T-helper 2 cell treated with Interferon-gamma antibody and Interleukin-4, amounts not matched to agents 5 μg/mL and 100 μg/mL, for 36 hours (primary cell): ENCODE measurements at places on chromosomes 6 and 20.

DNA sequence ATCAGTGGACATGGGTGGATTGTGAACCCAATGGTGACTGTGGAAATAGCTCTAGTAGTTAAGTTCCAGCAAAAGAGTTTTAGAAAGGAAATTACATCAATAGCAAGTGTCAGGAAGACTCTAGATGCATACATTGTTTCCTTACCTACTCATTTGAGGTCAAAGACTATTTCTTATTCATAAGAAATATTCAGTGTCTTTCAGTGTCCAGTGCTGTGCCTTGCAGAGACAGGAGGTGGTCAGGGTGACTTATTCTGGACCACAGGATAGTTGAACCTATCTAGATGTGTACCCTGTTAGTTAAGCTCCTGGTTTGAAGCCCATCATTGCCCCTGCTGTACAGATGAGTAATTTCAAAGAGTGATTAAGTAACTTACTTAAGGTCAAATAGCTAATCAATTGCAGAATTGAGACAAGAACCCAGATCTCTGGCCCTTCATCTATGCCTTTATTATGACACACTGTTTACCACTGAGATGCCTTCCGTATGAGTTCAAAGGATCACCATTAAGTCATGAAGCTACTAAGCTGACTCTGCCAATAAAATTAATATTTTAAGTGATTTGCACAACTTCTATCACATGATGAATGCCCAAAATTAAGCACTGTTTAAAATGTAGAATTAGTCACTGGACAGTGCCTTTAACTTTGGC lies 136.1 kb downstream of the PDSS2 start:
- H3K4me3 ChIP-seq: no peak overlapping the region
- H3K36me3 ChIP-seq: peaks cover 1% of the 10 kb centered on the region
- H3K4me1 ChIP-seq: peaks cover 4% of the 10 kb centered on the region
- H3K27ac ChIP-seq: no peak overlapping the region

DNA sequence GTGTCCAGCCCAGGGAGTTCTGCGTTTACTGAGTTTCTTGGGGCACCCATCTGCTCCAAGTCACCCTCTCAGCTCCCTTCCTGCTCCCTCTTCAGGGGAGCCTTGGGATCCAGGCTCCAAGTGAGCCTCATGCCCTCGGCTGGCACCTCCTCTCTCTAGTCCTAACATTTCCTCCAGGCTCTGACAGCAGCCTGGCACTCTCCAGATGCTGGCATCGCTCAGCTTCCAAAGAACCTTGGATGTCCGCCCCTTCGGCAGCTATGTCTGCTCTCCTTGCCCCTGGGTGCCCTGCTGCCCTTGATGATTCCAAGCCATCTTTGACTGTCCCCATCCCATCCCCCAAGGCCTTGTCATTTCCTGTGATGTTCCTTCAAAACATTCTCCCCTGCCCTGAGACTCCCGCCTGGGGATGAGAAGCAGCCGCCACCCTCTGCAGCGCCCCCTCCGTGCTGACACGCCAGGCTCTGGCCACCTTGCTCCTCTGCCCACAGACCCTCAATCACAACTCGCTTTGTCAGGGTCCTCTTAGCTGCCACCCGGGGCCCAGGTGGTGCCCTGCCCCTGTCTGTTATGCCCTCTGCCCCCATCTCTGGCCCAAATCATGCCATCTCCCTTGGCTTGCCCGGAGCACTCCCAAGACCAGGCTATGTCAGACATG lies 6.6 kb upstream of the GFRA4 start:
- H3K27ac ChIP-seq: no peak overlapping the region
- DNase-seq: no peak
- H3K4me3 ChIP-seq: no peak overlapping the region
- peaks cover 22% of the 10 kb centered on the region for H3K4me1 ChIP-seq
- no peaks in the 10 kb centered on the region for H3K36me3 ChIP-seq

GRCh38 chr6:56869346-56869745 lies 85.6 kb upstream of the BEND6 start:
- H3K27ac ChIP-seq: no peak overlapping the region
- no peaks in the 10 kb centered on the region for H3K4me1 ChIP-seq
- H3K27me3 ChIP-seq: peaks cover 6% of the 10 kb centered on the region
- no peak for DNase-seq

DNA sequence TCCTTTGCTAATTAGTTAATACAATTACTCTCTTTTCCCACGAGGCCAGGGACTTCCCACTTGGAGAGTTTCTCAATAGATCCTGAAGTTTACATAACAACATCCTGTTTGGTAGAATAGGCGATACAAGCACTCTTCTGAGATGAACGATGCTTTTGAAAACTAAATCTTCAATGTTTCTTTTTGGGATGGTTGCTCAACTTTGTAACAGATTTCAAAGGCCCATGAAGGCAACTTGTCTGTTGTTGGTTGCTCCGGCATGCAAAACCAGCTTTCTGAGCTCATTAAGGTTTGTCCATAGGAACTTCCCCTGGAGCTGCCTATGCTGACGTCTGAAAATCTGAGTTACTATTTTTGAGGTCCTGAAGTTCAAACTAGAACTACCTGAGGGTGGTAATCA lies 25.9 kb upstream of the ROS1 start:
- H3K4me1 ChIP-seq: no peaks in the 10 kb centered on the region
- DNase-seq: no peak
- H3K4me3 ChIP-seq: no peak overlapping the region
- no peaks in the 10 kb centered on the region for H3K36me3 ChIP-seq
- H3K27me3 ChIP-seq: peaks cover 54% of the 10 kb centered on the region
- no peak overlapping the region for H3K27ac ChIP-seq

DNA sequence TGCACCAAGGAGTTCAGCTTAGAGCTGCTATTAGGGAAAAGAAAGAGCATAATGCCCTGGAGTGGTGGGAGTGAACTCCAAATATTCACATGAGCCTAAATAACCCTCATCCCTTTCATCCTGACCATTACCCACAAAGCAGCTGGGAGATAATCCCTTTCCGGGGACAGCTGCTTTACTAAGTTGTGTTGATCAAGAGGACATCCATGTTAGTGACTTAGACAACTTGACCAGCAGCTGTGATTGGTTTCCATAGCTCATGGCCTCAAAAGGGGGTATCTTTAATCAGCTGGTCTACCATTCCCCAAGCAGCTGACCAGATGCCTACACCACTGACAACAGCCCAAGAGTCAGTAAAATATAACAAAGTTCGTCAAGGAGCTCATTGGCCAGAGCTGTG lies 75.8 kb upstream of the LY86 start:
- H3K27me3 ChIP-seq: peaks cover 74% of the 10 kb centered on the region
- H3K4me3 ChIP-seq: no peak overlapping the region
- H3K4me1 ChIP-seq: peaks cover 12% of the 10 kb centered on the region
- H3K27ac ChIP-seq: no peak overlapping the region

DNA sequence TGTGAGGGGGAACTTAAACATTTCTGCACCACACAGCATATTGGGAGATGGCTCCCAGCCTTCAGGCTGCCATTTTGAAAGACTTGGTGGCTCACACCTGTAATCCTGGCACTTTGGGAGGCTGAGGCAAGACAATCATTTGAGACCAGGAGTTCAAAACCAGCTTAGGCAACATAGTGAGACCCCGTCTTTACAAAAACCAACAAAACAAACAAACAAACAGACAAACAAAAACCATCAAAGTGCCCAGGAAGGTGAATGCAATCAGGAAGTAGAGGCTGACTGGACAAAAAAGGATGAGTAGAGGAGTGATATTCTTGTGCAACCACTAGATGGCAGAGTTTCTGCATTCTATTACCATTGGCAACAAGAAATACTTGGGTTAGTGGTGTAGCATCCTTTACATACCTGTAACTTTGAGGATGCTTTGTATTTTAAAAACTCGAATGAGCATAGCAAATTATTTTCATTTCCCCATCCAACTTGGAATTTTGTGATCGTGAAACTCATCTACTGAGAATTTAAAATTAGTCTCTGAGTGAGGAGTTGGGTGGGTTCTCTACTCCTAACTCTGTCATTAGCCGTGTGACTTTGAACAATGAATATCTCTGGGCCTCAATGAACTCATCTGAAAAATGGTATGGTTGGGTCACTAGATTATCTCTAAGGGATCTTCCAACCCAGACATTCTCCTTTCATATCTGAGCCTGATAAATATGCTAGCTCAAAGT lies 84.4 kb downstream of the CRYBG1 start:
- peaks cover 27% of the 10 kb centered on the region for H3K27me3 ChIP-seq
- DNase-seq: peak; percentile 10
- H3K36me3 ChIP-seq: no peaks in the 10 kb centered on the region

- H3K36me3 ChIP-seq: no peaks in the 10 kb centered on the region
- H3K27me3 ChIP-seq: peaks cover 20% of the 10 kb centered on the region
- H3K4me3 ChIP-seq: no peak overlapping the region
- no peak for DNase-seq
- H3K4me1 ChIP-seq: peaks cover 5% of the 10 kb centered on the region
Observed at GRCh38 chr6:699319-699718, 6.4 kb upstream of the EXOC2 start.

DNA sequence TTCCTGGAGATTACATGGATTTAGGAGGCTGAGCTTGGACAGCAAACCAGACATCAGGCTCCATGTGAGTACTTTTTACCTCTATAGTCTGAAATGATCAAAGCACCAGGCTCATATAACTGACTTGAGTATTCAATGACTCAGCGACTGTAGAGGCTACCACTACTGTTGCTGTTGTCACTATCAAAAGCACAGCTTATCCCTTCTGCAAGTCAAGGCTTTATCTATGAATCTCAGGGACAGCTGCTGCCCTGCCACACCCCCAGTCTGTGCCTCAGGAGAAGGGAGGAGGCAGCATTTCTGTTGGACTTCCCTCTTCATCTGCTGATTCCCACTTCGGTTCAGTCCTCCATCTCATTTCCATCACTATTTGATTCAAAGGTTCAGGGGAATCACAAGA lies 80.5 kb upstream of the CNR1 start:
- no peaks in the 10 kb centered on the region for H3K4me1 ChIP-seq
- no peak for DNase-seq
- no peaks in the 10 kb centered on the region for H3K36me3 ChIP-seq
- H3K27ac ChIP-seq: no peak overlapping the region
- no peak overlapping the region for H3K4me3 ChIP-seq
- H3K27me3 ChIP-seq: no peaks in the 10 kb centered on the region
